ENCODE measurements at places on chromosomes 2 and 18. TPM values are rescaled to one million over a fixed set of nuclear protein-coding genes. Genes with fewer than 3 reads are reported as not detected.

GRCh38 chr2:16860627-16861026 lies 195.0 kb upstream of the CYRIA start:
- no peaks in the 10 kb centered on the region for H3K4me1 ChIP-seq
- no peaks in the 10 kb centered on the region for H3K36me3 ChIP-seq
- no peaks in the 10 kb centered on the region for H3K27me3 ChIP-seq
- H3K4me3 ChIP-seq = no peak overlapping the region
- no peak overlapping the region for H3K27ac ChIP-seq
- no peak for DNase-seq

DNA sequence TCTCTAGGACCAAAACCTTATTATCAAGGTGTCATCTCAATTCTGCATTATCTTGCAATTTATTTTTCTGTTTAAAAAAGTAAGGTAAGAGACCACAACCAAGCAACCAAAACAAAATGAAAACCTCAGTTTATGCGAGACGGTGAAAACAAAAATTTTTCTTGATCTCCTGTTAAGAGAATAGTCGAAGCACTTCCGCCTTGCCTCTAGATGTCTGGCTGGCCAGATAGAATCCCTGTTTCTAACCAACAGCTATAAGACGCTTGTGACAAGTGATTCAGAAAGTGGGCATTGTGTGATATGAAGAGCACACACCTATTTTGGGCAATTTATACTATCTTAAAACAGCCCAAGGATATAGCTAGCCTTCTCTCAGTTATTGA lies 51.2 kb downstream of the MGAT5 start:
- H3K27me3 ChIP-seq = no peaks in the 10 kb centered on the region
- peaks cover 16% of the 10 kb centered on the region for H3K4me1 ChIP-seq
- H3K4me3 ChIP-seq = no peak overlapping the region
- H3K36me3 ChIP-seq = no peaks in the 10 kb centered on the region
- H3K27ac ChIP-seq = no peak overlapping the region

DNA sequence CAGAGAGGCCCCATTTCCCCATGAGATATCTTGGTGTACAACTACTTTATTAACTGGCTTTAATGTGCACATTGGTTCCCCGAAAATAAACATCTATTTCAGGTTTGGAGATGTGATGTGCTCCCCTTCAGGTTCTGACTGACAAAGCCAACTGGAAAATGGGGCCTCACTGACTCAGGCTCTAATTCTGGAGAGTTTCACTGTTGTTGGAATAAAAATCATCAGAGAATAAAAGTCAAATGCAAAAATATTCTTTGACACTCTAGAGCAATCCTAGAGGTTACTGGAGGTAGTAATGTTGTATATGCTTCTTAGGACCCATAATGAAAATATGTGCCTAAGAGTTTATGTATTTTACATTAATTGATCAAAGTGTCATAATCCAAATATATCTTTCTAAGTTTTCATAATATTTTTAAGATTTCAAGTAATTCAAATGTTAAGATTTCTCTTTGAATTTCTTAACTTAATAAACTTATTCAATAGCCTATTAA lies 189.9 kb upstream of the COL3A1 start:
- DNase-seq = no peak
- H3K4me1 ChIP-seq = no peaks in the 10 kb centered on the region
- H3K27me3 ChIP-seq = no peaks in the 10 kb centered on the region

DNA sequence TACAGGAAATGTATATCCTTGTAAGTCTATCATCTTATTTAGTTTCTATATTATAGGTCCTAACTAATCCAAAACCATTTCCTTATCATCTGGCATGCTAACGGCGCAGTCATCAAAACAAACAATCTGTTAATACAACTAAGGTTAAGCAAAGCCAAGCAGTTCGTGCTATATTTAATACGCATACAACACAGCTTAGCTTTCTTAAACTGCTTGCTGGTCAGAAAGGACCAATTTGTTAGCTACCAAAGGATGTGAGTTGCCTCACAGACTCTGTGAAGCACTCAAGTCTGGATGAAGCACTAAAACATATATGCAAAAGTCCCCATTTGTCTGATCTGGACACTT lies 67.0 kb downstream of the ZEB2 start:
- no peaks in the 10 kb centered on the region for H3K36me3 ChIP-seq
- H3K27ac ChIP-seq = no peak overlapping the region
- no peak for DNase-seq
- H3K27me3 ChIP-seq = peaks cover 25% of the 10 kb centered on the region

GRCh38 chr2:206764673-206765241 lies 371 bp downstream of the MDH1B start:
- no peak overlapping the region for H3K27ac ChIP-seq
- no peaks in the 10 kb centered on the region for H3K27me3 ChIP-seq
- no peak for DNase-seq
- peak overlapping the region; percentile 77 for H3K4me3 ChIP-seq
- H3K4me1 ChIP-seq = peaks cover 43% of the 10 kb centered on the region

Gene HTR2B
- total RNA-seq = not detected

Gene STARD6
- not detected for total RNA-seq

Gene ZNF385B
- 4.0 TPM for total RNA-seq

Gene MC5R
- total RNA-seq = not detected

Gene MOB4
- 68.3 TPM for total RNA-seq

All from HepG2 (cell line).